Thyroid gland (tissue), 4 donors: ENCODE measurements at places on chromosomes 12 and 14.

DNA sequence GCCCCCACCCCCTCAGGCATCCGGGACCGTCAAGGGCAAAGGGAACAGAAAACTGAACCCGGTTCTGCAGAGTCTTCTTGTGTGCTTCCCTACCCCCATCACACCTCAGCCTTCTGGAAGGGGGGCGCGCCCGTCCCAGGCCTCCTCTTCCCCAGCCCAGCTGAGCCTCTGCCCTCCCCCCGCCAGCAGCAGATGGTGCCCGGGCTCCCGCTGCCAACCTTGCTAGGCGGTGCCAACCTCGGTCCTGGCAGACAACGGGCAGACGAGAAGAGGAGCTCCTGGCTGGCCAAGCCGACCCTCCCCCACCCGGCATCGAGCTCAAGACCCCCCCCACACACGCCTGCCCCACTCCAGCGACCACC lies 8.7 kb downstream of the STAC3 start:
- peak; percentile 34 for DNase-seq

DNA sequence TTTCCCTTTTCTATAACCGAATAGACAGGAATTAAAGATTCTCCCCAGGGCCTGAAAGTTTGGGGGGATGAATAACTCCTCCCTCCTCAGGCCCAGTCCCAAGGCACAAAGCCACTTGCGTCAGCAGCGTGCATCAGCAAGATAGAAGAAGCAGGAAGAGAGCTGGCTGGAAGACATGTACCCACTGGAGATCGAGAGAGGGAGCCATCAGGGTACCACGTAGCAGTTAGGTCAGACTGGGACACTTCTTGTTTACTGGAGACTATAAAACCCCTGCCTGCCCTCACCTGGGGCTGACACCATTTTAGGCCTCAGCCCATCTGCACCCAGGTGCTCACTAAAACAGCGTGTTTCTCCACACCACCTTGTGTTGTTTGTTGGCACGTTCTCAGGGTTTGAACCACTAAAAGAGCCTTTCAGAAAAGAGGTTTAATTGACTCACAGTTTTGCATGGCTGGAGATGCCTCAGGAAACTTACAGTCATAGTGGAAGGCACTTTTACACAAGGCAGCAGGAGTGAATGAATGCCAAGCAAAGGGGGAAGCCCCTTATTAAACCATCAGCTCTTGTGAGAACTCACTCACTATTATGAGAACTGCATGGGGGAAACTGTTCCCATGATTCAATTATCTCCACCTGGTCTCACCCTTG lies 93.2 kb downstream of the TMTC3 start:
- no peak for DNase-seq

- DNase-seq: no peak
Measured at GRCh38 chr12:77115471-77115870, 50.1 kb upstream of the E2F7 start.

DNA sequence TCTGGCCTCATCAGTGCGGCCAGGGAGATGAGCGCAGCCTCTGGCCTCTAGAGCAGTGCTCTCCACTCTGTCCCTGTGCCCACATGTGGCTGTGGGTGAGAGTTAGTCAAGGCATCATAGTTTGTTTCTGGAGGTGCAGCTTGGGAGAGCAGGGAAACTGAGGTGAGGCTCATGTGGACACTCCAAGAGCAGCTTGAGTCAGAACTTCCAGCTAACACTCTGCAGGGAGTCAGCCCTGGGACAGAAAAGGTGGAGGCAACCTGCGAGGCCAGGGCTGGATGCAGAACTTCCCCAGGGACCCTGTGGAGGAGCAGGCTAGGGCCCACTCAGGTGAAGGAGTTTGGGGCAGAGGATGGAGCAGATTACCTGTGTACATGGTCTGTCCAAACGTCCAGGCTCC lies 10.8 kb downstream of the ISCA2 start:
- no peak for DNase-seq

DNA sequence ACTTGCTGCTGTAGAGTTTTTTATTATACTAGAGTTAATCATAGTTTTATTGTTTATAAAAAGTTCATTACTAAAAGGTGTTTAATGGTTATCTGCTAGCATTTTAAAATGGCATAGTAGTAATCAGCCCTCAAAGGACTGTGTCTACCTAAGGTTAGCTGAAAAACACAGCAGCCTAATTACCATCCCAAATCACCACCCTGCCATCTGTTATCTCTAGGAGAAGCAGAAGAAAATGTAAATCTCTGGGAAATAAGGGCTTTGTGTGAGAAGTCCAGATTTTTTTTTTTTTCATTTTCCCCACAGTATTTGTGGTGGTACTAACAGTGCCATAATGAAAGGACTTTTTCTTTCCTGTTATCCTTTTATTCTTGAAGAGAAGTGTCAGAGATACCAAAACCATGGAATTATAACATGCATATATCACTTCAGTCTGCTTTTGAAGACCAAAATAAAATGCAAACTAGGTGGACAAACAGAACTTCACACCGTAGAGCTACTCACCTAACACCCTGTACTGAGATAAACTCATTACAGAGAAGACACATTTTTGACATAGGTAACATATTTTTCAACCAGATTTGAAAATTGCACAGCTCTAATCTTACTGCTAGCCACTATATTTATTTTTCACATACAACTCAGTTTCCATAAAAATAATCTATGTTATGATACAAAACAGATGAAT lies 876.2 kb downstream of the C12orf50 start:
- no peak for DNase-seq

DNA sequence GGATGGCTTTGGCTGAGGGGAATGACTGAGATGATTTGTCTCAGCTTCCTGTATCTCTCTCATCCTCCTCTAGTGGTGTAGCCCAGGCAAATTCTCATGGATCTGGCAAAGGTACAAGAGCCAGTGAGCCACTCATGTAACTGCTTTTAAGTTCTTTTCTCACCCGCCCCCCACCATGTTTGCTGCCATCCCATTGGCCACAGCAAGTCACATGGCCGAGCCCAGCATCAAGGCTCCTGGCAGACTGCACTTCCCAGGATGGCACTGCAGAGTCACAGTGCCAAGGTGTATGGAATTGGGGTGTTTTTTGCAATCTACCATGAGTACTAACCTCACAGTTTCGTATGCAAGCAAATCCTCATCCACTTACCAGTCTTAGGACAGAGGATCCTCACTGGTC lies 50.9 kb downstream of the CHST11 start:
- peak; percentile 5 for DNase-seq

GRCh38 chr12:94951071-94951934 lies 52.2 kb downstream of the NDUFA12 start:
- no peak for DNase-seq

- no peak for DNase-seq
Measured at GRCh38 chr12:105585107-105585506, 254.6 kb downstream of the C12orf75 start.

GRCh38 chr12:48454667-48455066 lies 17.7 kb upstream of the ANP32D start:
- no peak for DNase-seq

- peak; percentile 75 for DNase-seq
Measured at GRCh38 chr12:8914716-8915526, 612 bp downstream of the PHC1 start.

- peak; percentile 12 for DNase-seq
Measured at GRCh38 chr14:69475194-69475818, 9.2 kb upstream of the PLEKHD1 start.

DNA sequence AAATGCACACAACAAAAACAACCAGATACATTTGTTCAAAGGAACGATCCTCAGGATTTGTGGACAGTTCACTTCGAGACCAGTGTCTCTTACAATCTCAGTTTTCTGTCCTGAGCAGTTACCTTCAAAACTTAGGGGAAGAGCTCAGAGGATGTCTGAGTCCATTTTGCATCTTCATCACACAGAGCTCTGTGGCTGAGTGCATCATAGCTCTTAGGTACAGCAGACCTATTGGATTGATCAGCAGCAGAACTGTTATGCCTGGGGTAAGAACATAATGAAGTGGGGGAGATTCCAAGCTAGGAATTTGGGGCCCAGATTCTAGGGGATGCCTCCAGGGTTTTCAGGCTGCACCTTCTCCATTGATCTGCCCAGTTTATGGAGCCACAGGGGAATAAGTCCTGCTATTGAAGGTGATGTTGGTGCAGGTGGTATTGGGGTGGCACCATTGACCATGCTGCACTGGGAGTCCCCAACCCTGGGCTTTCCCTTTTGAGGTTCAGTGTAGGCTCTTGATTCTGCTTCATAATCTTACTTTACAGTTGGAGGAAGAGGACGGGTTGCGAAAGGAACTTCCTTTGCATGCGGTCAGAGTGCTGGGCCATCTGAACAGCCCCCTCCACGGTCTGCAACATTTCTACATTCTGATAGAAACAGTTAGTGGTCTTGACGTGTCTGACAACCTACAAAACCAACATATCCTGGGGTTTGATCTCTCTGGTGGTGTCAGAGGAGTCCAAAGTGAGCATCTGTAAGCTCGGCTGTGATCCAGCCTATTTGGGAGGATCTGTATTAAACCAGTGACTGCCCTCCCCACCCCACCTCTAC lies 112.8 kb downstream of the CHST11 start:
- DNase-seq: no peak

DNA sequence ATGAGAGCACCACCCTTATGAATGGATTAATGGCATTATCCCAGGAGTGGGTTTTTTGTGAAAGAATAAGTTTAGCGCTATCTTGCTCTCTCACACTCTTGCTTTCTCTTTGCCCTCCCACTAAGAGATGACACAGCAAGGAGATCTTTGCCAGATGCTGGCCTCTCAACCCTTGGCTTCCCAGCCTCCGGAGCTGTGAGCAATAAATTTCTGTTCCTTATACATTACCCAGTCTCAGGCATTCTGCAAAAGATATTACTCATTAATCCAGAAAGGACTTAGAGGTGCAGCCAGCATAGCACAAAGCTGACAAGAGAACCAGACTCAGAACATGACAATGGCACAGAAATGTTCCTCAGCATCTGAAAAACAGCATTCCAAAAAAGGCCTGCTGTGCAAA lies 190.6 kb downstream of the ITPR2 start:
- DNase-seq: no peak

GRCh38 chr12:127260999-127261398 lies 1006.0 kb upstream of the TMEM132C start:
- DNase-seq: no peak

DNA sequence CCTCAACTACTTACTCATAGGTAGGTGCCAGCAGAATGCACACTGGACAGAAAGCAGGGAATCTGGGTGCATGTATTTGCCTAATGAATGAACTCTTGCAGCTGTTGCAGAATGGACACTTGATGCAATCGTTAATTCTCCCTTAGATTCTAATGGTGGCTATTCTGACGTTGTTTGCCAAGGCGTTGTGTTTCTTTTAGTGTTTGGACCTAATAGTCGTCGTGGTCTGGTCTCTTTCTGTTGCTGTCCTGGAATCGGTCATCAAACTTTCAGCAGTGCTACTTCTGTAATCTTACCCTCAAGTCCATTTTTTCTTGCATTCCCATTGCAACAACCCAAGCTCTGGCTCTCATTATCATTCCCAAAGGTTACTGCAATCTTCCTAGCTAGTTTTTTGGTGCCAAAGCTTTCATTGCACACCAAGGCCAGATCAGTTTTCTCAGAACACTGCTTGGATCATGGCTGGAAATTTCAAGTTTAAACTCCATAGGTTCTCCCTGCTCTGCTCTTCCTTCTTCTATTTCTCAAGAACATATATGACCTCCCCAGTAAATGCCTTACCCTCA lies 31.3 kb downstream of the BMP4 start:
- DNase-seq: no peak

GRCh38 chr14:21734457-21735074 lies 60.9 kb upstream of the OR4E1 start:
- no peak for DNase-seq

DNA sequence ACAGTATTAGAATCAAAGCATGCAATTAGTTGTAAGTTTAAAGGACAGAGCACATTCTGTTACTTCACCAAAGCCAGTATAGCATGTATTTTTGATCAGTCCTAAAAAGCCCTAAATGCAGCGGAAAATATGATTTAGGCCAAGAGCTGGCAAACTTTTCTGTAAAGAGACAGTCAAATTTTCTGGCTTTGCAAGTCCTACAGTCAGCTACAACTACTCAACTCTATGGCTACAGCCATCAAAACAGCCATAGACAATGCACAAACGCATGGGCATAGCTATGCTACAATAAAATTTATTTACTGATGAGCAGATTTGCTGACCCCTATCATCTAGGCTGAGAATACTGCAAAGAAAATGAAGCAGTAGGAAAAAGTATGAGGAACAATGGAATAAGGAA lies 52.9 kb downstream of the ATXN2 start:
- no peak for DNase-seq
